CD4-positive, alpha-beta T cell treated with Interleukin-4 for 1 hour (primary cell): ENCODE measurements at places on chromosomes 3 and 15.

DNA sequence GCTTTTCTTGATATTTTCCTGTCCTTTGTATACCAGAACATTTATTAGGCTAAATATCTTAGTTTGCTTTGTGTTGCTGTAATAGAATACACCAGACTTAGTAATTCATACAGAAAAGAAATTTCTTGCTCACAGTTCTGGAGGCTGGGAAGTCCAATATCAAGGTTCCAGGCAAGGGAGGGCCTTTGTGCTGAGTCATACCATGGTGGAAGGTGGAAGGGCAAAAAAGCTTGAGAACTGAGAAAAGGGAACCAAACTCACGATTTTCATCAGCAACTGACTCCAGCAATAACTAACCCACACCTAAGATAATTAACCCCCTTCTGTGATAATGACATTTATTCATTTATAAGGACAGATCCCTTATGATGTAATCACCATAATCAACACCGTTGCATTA is 496.9 kb upstream of the SUCLG2 start:
- DNase-seq: no peak

DNA sequence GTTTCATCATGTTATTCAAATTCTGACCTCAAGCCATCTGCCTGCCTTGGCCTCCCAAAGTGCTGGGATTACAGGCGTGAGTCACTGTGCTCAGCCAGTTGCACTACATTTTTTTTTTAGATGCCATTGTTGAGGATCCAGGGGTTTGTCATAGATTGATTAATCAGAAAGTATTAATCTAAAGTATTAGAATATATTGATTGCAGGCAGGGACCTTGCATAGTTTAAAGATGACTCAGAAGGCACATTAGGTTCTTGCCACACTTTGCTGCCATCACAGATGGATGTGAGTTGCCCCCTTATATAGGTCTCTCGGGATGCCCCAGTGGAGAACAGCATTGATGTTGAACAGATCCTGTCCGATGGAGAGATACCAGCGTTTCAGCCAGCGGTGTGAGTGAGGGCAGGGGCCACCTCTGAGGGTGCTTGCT is 41.1 kb downstream of the IGF1R start:
- no peak for DNase-seq

DNA sequence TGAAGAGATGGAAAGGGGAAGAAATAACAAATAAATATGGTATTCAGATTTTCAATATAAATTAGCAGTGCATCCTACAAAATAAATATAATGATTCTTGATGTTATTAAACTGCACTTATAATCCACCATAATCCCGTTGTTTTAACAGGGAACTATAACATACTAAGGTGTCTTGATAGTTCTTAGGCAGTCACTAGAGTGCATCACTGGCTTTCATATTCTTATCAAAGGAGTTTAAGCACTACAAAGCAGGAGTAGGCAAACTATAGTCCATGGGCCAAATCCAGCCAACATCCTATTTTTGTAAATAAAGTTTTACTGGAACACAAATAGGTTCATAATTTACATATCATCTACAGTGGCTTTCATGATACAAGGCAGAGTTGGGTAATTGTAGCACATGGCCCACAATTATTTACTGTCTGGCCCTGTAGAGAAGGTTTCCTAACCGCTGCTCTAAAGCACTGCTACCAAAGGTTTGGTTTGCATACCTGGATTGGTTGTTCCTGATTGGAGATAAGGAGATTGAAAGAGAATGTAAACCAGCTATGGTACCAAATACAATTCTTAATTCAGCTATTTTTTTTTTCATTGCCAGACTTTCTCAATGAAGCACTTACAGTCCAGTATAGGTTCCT is 104.3 kb downstream of the ZNF280D start:
- no peak for DNase-seq

DNA sequence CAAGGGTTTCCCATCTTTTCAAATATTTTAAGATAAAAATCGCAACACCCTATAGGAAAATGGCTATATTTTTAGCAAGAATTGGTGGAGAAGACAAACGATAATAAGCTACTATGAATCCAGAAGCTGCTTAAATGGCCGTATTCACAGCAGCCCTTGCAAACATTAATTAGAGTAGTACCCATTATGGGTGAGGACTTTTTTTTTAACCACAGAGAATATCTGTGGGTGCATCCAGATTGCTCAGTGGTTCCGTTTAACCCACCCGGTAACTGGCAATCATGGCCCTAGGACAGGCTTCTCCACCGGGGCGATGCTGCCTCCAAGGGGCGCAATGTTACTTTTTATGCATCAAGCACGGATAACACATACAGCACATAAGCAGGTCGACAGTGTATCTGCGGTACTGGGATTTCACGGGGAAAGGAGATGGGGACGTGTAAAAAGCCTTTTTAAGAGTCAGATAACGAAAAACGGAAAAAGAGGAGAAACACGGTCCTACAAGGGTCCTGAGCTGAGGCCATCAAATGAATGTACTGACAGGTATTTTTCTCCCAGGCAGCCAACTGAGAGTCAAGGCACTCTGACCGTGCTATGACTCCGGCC is 968 bp upstream of the TMEM266 start:
- no peak for DNase-seq

DNA sequence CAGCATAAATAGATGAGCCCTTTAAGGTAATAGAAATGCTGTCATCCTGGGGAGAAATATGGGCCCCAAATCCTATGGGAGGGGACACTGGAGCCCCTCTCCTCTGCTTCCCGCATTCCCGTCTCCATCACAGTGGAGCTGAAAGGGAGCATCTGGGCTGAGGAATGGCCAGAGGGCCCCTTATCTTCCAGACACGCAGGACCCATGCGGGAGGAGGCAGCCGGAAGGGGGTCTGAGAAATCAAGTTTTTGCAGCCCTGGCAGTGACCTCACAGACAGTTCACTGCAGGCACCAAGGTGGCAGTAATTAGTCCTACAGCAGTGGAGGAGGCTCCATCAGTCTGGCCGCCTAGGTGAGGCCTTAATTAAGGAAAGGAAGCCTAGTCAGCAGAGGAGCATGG is 80.2 kb downstream of the RAB11A start:
- no peak for DNase-seq

GRCh38 chr15:48981941-48982340 is 18.2 kb upstream of the SHC4 start:
- DNase-seq: no peak

GRCh38 chr3:37852771-37853170 is 8.9 kb upstream of the CTDSPL start:
- no peak for DNase-seq
